Caco-2 (cell line): ENCODE measurements at places on chromosomes 4 and X. TPM values are rescaled to one million over a fixed set of nuclear protein-coding genes. Genes with fewer than 3 reads are reported as not detected.

GRCh38 chr4:6200011-6200921, at the start of gene JAKMIP1:
Gene JAKMIP1, minus strand, starts transcription at chr4:6200549. Its CDS starts 87,699 bp downstream, at chr4:6112850.
- peak; percentile 80 for DNase-seq

DNA sequence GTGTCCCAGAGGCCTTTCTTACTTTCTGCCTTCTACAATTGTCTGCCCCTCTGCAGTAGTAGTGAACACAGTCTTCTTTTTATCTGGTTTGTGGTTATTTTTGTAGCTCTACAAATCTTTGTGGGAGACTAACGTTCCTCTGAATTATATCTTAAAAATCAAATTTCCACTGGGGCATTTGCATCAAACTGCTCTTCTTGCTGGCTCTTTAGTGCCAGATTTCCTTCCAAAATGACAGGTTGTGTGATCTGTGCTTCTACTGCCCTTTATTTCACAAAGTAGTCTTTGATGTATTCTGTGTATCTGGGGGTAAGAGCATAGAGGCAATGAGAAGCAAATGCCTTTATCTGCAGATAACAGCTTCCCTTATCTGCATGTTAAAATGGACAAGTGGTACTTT, 34.5 kb downstream of the TSPAN7 start:
- DNase-seq = no peak

- no peak for DNase-seq
These were observed 54.4 kb upstream of the IQCM start for GRCh38 chr4:149870008-149870407.

DNA sequence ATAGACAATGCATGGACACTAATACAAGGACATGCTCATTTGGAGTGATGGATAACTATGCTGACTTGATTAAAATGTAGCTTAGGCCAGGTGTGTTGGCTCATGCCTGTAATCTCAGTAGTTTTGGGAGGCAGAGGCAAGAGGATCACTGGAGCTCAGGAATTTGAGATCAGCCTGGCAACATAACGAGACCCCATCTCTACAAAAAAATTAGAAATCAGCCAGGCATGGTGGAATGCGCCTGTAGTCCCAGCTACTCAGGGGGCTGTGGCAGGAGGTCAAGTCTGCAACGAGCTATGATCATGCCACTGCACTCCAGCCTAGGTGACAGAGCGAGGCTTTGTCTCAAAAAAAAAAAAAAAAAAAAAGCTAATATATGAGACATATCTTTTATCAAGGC, 196.3 kb downstream of the FBXW7 start:
- no peak for DNase-seq

DNA sequence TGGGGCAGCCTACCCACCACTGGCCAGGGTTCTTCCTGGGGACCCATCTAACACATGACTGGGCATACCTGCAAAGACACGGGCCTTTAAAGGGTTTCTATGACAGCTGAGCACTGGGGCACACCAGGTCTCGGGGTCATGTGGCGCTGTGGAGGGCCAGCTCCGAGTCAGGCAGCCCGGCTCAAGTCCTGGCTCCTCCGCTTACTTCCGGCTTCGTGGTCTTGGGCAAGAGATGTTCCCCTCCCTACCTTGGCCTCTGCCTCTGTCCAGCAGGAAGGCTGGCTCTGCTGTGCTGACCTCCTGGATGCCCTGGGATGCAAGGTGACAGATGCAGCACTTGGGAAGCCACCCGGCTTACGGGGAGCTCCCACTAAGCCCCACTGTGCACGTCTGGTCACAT, 37.6 kb downstream of the HTRA3 start:
- DNase-seq = no peak

- DNase-seq = no peak
These were observed 62.7 kb downstream of the BMP15 start for GRCh38 chrX:50973199-50973598.

GRCh38 chr4:107751670-107752069, 31.6 kb upstream of the PAPSS1 start:
- no peak for DNase-seq

DNA sequence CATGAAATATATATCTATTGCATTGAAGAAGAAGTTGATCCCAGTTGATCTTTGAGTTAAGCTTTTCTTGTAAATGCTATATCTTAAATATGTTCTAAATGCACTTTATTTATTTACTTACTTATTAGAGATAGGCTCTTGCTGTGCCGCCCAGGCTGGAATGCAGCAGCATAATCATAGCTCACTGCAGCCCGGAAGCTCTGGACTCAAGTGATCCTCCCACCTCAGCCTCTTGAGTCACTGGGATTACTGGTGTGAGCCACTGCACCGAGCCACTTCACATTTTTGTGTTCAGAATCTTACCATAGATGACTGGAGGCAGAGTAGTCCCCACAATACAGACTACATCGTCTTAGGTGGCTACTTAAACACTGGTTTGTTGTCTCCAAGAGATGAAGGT, 324.3 kb upstream of the SLIT2 start:
- no peak for DNase-seq

- DNase-seq = no peak
These were observed 370.3 kb upstream of the FGF16 start for GRCh38 chrX:77076896-77077295.

DNA sequence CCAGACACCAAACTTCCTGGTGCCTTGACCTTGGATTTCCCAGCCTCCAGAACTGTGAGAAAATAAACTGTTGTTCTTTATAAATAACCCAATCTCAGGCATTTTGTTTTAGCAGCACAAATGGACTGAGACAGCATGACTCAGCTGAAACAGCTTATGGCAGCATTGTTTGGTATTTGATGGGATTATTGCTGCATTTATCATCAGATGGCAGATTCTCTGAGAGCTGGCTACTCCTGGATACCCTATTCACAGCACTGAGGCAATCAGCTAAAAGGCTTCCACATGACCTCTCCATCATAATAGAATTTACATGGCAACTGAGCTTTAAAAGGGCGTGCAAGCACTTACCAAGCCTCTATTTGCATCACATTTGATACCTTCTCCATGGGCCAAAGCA, 623.1 kb upstream of the CPEB2 start:
- no peak for DNase-seq

DNA sequence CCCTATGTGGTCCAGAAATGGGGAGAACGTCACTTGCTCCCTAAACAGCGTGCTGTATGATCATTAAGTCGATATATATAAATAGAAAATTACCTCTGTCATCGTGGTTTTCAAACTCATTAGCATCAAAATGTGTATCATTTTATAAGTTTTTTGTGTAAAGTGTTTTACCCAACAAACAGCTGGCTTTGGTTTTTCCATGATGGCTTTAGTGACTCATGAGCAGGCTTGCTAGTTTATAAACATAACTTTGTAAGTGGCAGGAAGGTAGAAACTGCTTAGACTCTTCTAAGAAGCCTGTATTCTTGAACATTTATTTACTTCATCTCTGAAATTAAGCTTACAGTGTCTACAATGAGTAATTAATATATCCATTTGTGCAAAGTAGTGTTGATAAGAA, 108.4 kb upstream of the DIPK2B start:
- DNase-seq = no peak

- no peak for DNase-seq
These were observed 11.2 kb upstream of the AMOT start for GRCh38 chrX:112851806-112852205.

DNA sequence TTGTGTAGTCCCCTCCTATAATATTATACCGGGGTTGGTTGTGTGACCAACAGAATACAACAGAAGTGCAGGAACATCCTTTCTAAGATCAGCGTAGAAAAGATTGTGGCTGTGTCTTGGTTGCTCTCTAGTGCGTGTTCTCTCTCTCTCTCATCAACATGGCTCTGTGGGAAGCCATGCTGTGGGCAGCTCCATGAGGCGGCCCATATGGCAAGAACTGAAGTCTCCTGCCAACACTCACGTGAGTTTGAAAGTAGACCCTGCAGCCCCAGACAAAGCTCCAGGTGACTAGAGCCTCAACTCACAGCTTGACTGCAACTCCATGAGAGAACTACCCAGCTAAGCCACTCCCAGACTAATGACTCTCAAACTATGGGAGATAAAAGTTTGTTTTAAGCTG, 118.7 kb downstream of the TSPAN5 start:
- DNase-seq = no peak

DNA sequence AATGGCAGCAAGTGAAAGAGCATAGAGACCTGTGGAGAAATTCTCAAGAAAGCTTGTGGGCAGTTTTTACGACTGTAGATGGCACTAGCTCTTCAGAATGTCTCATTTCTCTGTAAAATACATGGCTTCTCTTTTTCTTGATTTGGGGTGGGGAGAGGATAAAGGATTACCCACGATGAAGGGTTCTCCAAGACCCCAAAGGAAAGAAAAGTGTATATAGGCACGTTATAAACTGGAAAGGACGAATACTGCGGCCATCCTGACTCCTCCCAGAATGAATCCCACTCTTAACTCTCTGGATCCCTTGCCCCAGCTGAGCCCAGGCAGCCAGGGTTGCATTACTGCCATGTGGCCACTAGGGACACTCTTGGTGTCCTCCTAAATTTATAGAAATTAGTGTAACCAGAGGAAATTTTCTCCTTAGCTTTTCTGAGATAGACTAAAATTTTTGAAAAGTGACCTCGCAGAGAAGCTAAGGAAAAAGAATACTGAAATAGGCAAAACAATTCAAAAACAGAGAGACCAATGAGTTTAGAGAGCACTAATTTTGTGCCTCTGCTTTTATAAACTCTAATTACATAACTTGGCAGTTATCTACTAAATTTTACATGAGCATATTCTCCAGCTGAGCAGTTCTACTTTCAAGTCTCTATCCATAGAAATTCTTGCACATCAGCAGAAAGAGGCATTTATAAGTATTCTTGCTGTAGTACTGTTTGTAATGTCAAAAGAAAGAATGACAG, 37.8 kb upstream of the PCDH19 start:
- DNase-seq = peak; percentile 45

- DNase-seq = no peak
These were observed 730 bp downstream of the CT55 start for GRCh38 chrX:135170468-135170867.

GRCh38 chrX:20267931-20268701, 1.4 kb upstream of the RPS6KA3 start:
- peak; percentile 9 for DNase-seq

- no peak for DNase-seq
These were observed 179.7 kb upstream of the NDP start for GRCh38 chrX:44152852-44153251.

- DNase-seq = no peak
These were observed 223.0 kb upstream of the ZIC3 start for GRCh38 chrX:137342969-137343368.

- no peak for DNase-seq
These were observed 24.2 kb upstream of the HOPX start for GRCh38 chr4:56705334-56705733.

DNA sequence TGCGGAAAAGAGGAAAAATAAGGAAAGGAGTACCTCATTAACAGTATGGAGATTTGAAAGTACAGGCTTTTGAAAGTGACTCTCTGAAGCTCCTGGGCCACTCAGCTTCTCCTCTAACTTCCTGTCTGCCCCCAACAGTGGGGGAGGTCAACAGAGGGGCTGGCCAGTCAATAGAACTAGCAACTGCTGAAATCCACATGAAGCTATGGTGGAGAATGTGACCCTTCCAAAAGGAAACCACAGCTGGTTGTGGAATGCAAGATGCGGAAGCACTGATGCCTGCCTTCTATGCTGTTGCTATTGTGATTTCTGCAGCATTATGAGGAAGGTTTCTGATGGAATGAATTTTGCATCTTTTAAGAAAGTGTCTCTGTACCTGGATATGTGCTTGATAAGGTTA, 2.4 kb downstream of the CORIN start:
- DNase-seq = no peak

GRCh38 chrX:119240356-119240755, 4.3 kb downstream of the PGRMC1 start:
- DNase-seq = no peak

DNA sequence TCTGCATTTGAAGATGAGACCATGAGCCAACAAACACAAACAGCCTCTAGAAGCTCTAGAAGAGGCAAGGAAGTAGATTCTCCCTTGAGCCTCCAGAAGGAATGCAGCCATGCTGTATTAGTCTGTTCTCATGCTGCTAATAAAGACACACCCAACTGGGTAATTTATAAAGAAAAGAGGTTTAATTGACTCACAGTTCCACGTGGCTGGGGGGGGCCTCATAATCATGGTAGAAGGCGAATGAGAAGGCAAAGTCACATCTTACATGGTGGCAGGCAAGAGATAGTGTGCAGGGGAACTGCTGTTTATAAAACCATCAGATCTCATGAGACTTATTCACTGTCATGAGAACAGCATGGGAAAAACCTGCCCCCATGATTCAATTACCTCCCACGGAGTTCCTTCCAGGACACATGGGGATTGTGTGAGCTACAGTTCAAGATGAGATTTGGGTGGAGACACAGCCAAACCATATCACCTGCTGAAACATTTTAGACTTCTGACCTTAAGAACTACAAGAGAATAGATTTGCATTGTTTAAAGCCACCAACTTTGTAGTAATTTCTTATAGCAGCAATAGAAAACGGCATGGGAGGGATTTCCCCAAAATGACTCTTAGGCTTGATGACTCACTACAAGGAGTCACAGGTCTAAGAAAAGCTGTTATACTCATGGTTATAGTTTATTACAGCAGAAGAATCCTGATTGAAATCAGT, 284.4 kb upstream of the SFRP2 start:
- DNase-seq = no peak

DNA sequence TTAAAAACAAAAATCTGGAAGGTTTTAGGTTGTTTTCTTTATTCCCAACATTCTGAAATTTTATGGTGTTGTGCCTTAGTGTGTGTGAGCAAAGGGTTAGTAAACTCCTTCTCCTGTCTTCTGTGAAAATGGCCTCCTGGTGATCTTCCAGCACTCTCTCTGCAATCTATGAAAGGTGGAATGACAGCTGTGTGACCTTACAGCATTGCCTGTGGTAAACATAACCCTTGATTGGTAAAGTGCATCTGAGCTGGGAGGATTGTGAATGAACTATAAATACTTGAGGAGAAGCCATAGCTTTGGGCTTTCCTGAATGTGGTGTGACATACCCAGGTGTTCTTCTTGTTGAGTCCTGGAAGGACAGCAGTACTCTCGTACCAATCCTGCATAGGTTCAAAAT, 10.0 kb downstream of the ART3 start:
- no peak for DNase-seq

GRCh38 chr4:162959046-162959445, 207.6 kb downstream of the NAF1 start:
- peak; percentile 40 for DNase-seq

- no peak for DNase-seq
These were observed 607.8 kb downstream of the FSTL5 start for GRCh38 chr4:161555689-161556660.

GRCh38 chrX:24768556-24768955, 74.8 kb downstream of the POLA1 start:
- DNase-seq = no peak

GRCh38 chr4:140807491-140808252, 51.5 kb upstream of the TBC1D9 start:
- no peak for DNase-seq

- peak; percentile 58 for DNase-seq
These were observed 27.3 kb upstream of the JADE1 start for GRCh38 chr4:128782076-128782715.

Gene GAGE13
- not detected in 2 replicates for total RNA-seq

Gene CXCL6
- not detected in 2 replicates for total RNA-seq

Gene FSTL5
- total RNA-seq = 1.6 and 1.9 TPM in 2 replicates

Gene DMP1
- not detected in 2 replicates for total RNA-seq

Gene CYTL1
- not detected in 2 replicates for total RNA-seq

Gene CACNA1F
- 0.05 and 0.09 TPM in 2 replicates for total RNA-seq

Gene FAM47E
- 6.3 and 6.6 TPM in 2 replicates for total RNA-seq

Gene GEMIN8
- 7.7 and 8.6 TPM in 2 replicates for total RNA-seq

Gene LRCH2
- 0.18 and 0.19 TPM in 2 replicates for total RNA-seq

Gene MGARP
- 0.23 and 0.26 TPM in 2 replicates for total RNA-seq

Gene SAGE1
- not detected in 2 replicates for total RNA-seq

Gene CXorf65
- 1.5 TPM in 1 of 2 replicates, not detected in the other for total RNA-seq

Gene LEF1
- 19.3 and 22.3 TPM in 2 replicates for total RNA-seq

Gene GPR143
- total RNA-seq = 4.6 and 8.0 TPM in 2 replicates

Gene PRRG1
- 14.0 and 15.8 TPM in 2 replicates for total RNA-seq

Gene TMEM31
- not detected in 2 replicates for total RNA-seq
